ENCODE measurements at places on chromosomes 3 and 15.

- peak; percentile 91 for DNase-seq
These were observed 3.6 kb downstream of the HGD start for GRCh38 chr3:120678331-120678947.

GRCh38 chr3:100761211-100761942 lies 52.1 kb downstream of the TFG start:
- DNase-seq = no peak

DNA sequence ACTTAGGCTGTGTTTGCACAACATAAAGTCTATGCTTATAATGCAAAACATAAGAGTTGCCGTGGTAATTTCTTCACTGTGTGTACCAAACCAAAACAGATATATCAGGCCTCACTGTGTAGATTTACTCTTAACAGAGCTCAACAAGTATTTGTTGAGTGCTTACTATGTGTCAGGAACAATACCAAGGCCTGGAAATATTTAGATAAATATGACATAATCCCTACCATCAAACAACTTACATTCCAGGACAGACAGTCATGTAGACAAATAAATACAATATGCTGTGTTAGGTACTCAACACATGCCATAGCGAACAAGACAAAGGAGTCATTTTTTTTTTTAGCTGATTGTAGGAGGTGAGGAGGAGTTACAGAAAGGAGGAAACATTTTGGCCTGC lies 554.0 kb downstream of the NSUN3 start:
- no peak for DNase-seq

DNA sequence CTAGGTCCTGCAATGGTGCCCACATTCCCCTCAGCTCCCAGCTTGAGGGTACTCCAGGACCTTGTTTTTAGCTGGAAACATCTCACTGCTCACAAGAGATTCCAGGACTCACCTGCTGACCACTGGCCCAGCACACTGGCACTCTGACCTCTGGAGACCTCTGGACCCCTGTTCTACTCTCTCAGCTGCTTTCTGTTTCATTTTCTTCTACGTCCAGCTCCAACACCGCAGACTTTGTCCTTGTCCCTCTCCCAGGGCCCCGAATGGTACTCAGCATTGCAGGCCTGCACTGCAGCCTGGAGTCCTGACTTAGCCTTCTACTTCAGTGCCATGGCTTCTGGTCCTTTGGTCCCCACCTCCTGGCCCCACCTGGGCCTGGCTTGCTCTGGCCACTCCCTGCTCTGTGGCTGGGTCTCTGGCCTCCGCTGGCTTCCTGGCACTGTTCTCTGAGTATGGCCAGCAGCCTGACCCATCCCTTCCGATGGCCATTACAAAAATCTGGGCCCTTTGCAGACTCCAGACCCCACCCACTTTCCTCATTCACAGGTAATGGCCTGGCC lies 27.9 kb downstream of the KY start:
- DNase-seq = no peak

DNA sequence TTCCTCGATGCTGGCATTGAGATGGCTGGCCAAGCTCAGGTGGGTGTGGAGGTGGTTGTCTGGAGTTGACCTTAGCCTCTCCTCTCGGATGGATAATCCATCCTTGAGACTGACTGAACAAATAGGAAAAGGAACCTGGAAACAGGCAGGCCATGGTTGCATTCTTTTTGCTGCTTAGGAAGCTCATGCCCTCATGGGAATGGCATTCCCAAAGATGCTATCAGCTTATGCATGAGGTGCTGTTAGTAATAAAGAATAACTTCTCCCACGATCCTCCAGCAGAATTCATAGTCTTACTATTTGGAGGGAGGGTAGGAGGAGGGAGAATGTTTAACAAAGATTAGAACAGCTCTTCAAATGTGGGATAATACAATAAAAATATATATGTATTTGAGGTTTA lies 303.0 kb upstream of the TPM1 start:
- no peak for DNase-seq

GRCh38 chr3:76917436-76917835 lies 122.5 kb upstream of the ROBO2 start:
- DNase-seq = no peak

DNA sequence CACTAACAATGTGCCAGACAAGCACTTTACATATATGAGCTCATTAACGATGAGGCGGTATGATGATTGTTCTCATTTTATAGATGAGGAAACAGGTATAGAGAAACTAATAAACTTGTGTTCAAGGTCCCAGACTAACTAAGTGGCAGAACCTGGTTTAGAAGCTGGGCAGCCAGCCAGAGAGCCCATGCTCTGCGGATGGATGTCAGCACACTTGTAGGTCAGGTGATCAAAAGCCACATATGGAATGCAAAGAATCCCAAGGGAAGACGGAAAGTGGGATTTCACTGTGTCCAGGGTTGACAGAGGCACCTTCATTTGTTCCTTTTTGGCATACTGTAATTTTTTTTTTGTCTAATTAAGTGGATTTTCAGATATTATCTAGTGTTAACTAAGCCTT lies 103.7 kb downstream of the EFL1 start:
- DNase-seq = no peak

DNA sequence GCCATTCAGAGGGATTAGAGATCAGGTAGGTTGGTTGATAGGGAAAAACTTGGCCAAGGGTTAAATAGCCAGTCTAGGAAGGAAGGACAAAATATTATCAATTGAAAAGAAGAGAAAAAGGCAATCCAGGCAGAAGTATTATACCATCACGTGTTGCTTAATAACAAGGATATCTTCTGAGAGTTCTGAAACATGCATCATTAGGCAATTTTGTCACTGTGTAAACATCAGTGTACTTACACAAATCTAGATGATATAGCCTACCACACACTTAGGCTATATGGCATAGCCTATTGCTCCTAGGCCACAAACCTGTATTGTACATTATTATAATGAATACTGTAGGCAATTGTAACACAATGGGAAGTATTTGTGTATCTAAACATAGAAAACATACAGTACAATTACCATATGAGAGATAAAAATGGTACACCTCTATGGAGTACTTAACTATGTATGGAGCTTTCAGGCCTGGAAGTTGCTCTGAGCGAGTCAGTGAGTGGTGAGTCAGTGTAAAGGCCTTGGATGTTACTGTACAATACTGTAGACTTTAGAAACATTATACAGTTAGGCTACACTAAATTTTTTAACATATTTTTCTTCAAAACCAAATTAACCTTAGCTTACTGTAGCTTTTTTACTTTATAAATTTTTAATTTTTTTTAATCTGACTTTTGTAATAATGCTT lies 2.7 kb downstream of the TEX55 start:
- no peak for DNase-seq

- no peak for DNase-seq
These were observed 32.6 kb downstream of the EIF2AK4 start for GRCh38 chr15:39966521-39966920.

Measured in KBM-7 (cell line).